ENCODE measurements at places on chromosomes 3 and 15.

DNA sequence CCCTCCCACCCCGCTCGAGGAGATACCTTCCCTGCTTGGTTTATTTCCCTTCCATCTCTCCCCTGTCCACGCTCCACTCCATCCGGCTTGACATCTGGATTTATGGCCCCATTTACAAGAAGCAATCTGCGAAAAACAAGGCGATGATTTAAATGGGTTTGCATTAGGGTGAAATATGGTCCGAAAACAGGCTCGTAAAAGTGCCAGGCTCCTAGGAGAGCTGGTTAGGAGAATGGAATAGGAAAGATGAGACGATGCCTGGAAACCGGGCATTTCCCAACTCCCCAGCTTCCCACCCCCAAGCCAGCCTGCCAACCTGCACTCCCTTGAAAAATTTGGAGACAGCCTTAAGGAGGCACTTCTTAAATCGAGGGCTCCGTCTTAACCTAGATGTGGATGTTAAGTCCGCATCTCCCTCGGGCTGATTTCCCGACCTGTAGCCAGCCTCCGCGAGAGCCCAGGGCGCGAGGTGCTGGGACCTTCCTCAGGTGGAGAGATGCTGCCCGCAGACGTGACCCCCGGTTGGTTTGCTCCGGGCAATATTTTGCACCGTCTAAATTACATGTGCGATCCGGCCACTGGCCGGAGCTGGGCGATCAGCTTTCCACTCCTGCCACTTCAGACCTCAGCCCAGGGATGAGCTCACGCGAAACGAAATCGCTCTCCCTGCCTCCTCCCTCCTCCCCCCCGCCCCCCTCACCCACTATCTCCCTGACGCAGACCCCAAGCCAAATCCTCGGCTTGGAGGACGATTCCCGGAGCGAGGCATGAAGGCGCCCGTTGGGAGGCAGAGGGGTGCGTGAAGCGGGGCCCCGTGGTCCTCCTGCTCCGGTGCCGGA lies 1.3 kb downstream of the GRM7 start:
- DNase-seq: no peak

DNA sequence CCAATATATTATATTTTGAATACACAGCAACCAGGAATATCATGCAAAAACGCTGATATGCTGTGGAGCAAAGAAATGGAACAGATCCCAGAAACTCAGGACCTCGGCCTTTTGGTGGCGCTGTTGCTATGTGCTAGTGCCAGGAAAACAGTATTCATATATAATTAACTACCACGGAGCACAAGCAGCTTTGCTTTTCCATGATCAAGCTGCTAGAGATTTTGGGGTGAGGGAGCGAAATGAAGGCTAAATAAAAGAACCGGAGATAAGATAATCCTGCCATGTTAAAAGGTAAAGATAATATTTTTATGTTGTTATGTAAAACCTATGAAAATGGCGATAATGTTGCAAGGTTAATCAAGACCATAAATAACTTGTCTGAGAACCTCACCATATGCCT lies 157.7 kb upstream of the FAM3D start:
- DNase-seq: no peak

DNA sequence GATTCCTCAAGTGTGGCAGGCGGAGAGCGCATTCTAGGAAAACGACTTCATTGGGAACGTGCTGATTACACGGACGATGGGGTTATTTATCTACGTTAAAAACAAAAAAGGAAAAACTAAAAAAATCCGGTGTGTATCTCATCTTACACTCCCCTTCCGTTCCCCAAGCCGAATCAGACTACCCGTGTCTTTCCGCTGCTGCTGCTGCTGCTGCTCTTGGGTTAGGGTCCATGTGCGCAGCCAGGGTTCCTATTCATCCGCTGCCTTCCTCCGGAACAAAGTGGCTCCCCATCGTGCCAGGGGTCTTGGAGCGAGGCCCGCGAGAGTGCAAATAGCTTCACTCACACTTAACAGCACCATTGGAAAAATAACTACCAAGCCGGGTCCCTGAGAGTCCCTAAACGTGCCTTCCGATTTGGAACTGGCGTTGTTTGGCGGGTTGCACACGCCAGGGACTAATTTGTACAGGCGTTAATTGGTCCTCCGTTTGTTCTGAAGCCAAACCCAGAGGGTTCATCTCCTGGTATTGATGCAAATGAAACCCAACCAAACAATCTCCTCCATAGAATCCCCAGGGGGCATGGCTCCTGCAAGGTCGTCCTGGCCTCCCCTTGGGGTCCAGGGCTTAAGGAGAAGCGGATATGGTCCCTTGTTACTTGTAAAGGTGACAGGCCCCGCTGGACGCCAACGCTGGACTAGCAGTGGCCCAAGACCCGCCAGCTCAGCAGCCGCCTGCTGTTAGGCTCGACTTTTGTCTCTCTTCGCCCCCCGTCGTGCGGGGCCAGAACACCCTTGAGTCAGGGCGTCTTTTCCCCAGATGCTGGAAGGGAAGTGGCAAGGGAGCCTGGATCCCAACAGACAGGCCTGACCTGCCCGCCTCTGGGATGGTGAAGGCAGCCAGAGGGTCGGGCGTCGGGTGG lies 11.0 kb upstream of the ONECUT1 start:
- DNase-seq: no peak

DNA sequence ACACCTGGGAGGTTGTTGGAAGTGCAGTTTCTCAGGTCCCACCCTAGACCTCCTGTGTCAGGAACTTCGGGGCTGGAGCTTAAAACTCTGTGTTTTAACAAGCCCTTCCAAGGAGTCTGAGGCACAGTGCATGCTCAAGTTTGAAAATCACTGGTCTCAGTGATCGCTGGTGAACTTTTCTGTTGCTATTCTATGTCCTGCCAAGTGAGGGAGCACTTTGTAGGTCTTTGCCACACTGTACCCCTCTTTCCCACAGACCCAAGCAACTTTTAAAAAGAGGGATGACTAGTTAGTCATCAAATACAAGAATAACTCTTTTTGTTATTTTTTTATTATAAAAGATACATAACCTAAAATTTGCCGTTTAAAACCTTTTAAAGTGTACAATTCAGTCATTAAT lies 133.7 kb downstream of the AGBL1 start:
- DNase-seq: no peak

Data from RWPE2 (cell line).